ENCODE measurements at places on chromosomes 2 and 18.

DNA sequence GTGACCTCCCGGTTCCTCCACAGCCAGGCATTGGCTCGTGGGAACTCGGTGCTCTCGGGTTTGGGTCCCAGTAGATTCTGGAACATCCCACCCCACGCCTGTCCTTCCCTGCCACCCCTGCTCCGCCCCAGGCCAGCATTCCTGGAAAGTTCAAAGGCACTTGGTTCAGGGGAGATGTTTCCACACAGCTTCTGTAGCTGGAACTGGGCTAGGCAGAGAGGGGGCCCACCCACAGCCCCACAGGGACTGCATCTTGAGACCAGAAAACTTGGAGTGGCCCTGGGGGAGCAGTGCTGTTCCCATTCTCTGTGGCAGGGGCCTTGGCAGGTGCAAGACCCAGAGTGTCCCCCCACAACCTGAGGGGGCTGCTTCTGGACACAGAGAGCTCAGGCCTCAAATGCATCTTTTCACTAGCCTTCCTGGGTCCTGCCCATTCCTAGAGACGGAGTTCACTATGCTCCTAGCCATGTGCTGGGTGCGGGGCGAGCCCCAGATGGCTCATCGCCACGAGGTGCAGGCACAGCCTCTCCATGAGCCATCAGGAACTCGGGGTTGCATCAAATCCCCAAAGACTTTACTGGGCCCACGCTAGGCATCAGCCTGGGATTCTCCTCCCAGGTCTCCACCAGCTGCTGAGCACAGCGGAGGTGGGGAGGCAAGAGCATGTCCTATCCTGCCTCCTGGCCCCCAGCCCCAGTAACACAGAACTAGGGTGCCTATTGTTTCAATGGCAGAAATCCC lies 68.7 kb downstream of the ZFP36L2 start:
- no peak for DNase-seq

GRCh38 chr18:37689841-37690240 lies 124.2 kb upstream of the CELF4 start:
- DNase-seq = no peak

DNA sequence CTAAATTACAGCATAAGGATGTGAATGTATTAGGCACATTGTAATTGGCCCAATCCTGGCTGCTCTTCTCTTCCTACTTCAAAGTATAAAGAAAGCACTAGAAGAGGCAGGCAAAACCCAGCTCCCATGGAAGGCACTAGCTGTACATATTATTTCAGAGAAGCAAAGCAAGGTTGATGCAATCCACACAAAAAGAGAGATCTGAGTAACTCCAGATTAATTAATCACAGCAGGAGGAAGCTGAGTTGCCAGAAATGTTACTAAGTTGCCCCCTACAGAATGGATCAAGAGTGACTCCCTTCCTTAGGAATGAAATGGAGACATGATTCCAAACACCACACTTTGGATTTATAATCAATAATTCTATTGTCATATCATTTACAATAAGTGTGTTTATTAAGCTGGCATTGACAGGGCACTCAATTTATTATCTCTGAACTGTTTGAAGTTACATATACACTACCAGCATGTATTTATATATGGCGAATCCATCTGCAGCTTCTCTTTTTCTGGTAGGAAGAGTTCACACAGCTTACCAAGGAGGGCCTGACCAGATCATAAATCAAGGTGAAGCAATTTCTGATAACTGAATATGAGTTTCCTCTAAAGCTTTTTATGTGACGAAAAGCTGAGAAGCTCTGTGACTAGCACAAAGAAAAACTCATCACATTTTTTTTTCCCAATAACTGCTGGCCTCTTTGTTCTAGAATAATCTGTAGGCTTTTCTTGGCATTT lies 393.1 kb upstream of the LYPD1 start:
- DNase-seq = no peak

DNA sequence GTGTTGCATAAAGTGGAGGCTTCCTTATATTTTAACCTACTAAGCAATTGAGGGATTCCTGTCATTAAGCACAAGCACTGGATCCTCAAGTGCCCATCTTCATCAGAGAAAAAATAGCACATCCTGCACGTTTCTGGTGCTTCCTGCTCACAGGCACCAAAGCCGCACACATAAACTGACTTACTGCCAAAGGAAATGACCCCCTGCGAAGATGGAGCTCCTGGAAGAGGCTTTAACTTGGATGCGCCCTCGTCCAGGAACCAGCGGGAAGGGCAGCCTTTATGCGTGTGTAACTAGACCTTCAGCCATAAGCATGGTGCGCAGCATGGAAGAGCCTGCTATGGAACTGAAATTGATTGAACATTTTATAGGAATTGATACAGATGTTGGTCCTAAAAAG lies 188.7 kb downstream of the FTCDNL1 start:
- DNase-seq = no peak

GRCh38 chr18:2967357-2967756 lies 45.6 kb downstream of the LPIN2 start:
- DNase-seq = no peak

- DNase-seq = no peak
Measured at GRCh38 chr2:176392744-176393414, 123.6 kb downstream of the MTX2 start.

DNA sequence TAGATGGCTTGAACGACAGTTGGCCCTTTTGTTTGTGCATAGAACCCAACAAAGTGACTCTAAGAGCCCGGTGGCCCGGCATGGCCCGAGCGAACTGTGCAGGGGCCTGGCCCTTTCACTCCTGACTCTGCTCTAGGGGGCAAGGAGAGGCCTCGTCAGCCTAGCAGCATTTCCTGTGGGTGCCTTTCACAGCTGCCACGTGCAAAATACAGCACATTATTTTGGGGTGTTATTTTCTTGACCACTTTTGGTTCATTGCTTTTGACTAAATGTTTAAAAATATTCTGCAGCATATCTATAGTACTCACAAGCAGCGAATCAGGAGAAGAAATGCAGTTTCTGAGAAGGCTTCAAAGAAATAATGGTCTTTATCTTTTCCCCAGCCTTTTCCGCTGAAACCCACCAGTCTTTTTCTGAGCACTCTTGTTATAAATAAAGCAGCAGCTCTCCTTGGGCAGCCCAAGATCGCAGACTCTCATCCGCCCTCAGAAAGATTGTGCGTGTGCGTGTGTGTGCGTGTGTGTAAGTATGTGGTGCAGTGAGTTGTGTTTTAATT lies 31.3 kb downstream of the DGKD start:
- no peak for DNase-seq

DNA sequence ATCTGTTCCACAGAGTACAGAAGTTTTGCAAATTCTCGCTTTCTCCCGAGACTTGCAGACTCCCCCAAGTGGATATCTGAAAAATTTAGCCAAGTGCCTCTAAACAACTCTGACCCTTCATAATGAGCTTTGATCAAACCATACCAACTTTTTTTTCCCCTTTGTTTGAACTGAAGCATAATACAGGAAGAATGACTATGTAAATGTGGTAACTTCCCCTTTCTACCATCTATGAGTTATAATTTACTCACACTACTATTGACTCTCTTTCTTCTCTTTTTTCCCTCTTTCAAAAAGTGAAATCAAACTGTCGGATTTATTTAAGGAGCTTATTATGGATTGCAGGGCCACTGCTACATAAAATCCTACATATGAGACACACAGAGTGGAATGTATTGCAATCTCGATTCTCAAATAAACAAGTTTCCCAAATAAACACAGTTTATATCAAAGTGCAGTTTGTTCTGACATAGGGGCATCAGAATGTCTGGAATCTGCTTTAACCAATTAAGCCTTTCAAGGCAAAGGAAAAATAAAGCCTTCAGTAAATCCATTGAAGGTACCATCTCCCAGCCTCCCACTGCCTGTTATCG lies 1.4 kb upstream of the ZNF804A start:
- no peak for DNase-seq

- no peak for DNase-seq
Measured at GRCh38 chr2:149145314-149146295, 107.1 kb downstream of the LYPD6B start.

GRCh38 chr2:56465491-56465890 lies 281.7 kb downstream of the CCDC85A start:
- no peak for DNase-seq

DNA sequence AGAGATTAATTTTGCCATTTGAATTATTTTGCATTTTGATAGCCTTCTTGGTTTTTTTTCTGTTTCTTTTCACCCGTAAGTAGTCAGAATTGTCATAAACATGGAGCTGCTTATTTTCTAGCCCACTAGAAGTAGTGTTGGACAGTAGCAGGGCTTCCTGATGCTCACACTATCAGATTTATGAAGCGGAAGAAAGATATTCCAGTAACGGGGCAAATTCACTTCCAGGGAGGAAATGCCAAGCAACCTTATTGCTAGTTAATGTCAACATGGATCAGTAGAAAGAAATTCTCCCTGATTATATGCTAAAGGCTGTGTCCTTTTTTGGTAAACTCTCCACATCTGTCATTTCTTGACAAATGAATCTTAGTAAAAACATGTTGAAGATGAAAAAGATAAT lies 19.2 kb upstream of the ADAM23 start:
- DNase-seq = no peak

GRCh38 chr18:52546686-52547346 lies 206.8 kb downstream of the DCC start:
- no peak for DNase-seq

- DNase-seq = no peak
Measured at GRCh38 chr2:44109166-44109565, 59.5 kb upstream of the PPM1B start.

DNA sequence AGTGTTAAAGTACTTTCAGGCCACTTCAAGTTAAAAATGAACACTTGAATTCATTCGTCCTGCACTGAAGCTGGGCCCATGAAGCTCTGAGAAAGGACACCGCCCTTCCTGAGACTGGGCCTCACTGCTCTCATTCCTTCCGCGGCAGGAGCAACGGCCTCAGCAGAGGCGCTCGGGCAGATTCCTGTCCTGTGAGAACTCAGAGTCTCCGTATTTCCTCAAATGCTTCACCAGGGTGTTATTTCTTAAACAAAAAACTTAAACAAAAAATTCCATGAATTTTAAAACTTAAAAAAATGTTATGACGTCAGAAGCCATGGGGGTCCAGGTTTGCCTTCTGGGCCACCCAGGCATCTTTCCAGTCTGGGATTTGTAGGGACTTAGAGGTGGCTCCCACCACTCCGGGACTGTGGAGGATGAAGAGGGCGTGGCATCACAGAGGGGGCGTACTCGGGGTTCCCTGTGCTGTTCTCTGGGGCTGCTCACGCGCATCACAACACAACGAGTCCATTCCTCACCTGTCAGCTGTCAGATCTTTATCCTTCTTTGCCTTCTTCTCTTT lies 115.9 kb upstream of the ASB18 start:
- DNase-seq = no peak

GRCh38 chr2:224837558-224837957 lies 121.4 kb upstream of the CCDC195 start:
- DNase-seq = no peak

- DNase-seq = peak; percentile 72
Measured at GRCh38 chr2:58448065-58448507, 207.0 kb upstream of the FANCL start.

- no peak for DNase-seq
Measured at GRCh38 chr2:170340693-170341068, 162.7 kb downstream of the MYO3B start.

GRCh38 chr18:68454511-68455228 lies 260.2 kb downstream of the TMX3 start:
- no peak for DNase-seq

GRCh38 chr2:10170256-10170655 lies 47.7 kb downstream of the RRM2 start:
- no peak for DNase-seq

- no peak for DNase-seq
Measured at GRCh38 chr2:185835974-185836373, 97.4 kb downstream of the FSIP2 start.

- DNase-seq = peak; percentile 72
Measured at GRCh38 chr2:156435718-156436496, at the start of gene GPD2. TSS of gene GPD2 (plus strand) at chr2:156436379. CDS start at chr2:156476106, 39,727 bp downstream.

- DNase-seq = no peak
Measured at GRCh38 chr2:63665846-63666475, 77.2 kb downstream of the MDH1 start.

DNA sequence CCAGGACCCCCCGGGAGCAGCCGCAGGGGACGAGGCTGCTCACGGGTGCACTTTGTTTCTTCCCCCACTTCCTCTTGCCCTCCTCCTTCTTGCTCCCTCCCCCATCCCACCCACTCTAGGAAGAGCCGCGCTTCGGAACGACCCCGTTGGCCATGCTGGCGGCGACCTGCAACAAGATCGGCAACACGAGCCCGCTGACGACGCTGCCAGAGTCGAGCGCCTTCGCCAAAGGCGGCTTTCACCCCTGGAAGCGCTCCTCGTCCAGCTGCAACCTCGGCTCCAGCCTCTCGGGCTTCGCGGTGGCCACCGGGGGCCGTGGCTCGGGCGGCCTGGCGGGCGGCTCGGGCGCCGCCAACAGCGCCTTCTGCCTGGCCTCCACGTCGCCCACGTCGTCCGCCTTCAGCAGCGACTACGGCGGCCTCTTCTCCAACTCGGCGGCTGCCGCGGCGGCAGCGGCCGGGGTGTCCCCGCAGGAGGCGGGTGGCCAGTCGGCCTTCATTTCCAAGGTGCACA lies 1.3 kb downstream of the SP9 start:
- DNase-seq = no peak

DNA sequence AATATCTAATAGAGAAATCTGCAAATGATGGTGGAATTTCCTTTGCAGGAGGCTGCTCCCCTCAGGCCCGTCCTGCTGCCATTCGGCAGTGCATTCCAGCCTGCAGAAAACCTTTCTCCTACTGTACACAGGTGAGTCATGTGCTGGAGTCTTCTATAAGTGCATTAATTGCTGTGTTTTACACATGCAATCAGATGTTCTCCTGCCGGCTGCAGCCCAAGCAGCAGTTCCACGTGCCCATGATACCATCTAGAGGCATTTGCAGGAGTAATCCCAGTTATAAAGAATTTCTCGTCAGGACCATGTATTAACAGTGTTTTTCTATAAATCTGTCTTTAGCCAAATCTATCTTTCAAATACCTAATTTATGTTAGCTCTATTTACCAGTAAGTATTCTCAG lies 304.7 kb upstream of the HNMT start:
- no peak for DNase-seq

DNA sequence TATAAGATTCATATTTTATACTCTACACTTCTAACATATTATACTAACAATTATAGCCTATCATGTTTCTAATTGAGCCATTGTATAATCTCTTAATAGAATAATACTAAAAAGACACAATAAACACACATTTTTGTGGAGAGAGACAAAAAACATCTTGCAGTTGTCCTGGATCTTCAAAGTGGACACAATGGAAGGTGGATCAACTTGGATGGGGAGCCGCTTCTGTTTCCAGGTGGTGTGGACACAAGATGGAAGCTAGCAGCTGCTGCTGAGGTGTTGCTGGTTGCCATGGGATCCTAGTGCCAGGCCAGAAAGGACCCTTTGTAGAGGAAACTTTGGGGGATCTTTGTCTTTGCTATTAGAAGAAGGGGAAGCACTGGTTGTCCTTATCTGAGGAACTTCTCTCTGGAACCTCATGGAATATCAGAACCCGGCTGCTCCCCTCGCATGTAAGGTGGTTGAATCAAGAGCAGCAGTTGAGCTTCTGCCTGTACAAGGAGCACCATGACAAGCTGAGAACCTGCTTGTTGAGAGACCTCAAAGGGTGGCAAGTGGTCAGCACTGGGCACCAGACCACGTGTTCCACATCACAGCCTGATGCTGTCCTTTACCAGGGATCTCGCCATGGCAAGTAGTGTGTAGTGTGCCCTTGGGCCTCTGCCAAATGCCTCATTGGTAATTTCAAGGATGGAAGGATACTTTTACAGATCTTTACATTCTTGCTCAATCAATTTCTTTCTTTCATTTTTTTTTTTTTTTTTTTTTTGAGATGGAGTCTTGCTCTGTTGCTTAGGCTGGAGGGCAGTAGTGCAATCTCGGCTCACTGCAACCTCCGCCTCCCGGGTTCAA lies 232.2 kb downstream of the MYCN start:
- DNase-seq = no peak

GRCh38 chr2:169358016-169358415 lies 4.3 kb downstream of the LRP2 start:
- DNase-seq = no peak
